ENCODE measurements at places on chromosomes 2 and 18. TPM values are rescaled to one million over a fixed set of nuclear protein-coding genes. Genes with fewer than 3 reads are reported as not detected.

DNA sequence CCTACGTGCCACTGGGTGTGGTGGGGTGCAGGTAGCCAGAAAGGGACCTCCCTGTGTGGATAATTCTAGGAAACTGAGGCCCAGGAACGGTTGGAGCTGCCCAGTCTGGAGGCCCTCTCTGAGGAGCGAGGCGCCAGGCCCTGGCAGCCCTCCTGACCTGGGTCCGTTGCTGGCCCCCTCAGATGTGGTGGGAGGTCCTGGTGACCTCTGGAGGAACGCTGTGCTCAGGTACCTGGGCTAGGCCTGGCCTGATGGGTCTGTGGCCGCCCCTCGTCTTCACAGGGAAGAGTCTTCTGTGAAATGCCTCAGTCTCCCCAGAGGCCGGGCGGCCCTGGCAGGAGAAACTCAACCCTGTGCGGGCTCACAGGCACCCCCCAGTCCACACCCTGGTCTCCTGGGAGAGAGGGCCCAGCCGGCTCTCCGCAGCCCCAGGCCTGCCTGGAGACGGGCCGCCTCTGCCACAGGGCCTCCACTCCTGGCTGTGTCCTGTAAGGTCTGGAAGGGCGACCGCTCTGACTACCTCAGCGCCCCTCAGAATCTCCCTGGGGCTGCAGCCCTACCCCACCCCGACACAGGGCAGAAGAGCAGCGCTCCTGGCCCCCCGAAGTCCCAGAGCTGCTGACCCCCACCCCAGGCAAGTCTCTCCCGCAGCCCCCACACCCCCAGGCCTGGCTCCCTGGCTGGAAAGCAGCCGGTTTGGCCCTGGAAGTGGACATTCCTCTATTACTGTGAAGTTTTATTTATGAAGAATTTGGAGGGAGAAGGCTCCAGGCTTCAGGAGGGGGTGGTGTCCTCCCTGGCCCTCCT is 3.7 kb downstream of the B3GNT7 start:
- no peak for DNase-seq

LDLRAD4 gene
- 39.7 TPM for total RNA-seq

DNA sequence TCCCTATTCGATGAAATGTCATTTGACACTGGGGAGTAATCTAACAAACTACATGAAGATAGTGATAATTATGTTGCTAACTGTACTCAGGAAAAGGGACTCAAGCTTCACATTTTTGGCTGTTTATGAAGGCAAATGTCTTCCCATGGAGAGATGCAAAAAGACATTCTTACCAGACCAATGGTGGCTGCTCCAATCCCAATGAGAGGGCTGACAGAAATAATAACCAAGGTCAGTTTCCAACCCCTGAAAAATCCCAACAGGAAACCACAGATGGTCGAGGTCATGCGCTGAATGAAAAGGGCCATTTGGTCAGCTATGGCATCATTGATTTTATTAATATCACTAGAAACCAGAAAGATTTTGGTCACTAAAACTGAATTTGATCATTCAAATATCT is 37.6 kb downstream of the ABCB11 start:
- no peak for DNase-seq

DNA sequence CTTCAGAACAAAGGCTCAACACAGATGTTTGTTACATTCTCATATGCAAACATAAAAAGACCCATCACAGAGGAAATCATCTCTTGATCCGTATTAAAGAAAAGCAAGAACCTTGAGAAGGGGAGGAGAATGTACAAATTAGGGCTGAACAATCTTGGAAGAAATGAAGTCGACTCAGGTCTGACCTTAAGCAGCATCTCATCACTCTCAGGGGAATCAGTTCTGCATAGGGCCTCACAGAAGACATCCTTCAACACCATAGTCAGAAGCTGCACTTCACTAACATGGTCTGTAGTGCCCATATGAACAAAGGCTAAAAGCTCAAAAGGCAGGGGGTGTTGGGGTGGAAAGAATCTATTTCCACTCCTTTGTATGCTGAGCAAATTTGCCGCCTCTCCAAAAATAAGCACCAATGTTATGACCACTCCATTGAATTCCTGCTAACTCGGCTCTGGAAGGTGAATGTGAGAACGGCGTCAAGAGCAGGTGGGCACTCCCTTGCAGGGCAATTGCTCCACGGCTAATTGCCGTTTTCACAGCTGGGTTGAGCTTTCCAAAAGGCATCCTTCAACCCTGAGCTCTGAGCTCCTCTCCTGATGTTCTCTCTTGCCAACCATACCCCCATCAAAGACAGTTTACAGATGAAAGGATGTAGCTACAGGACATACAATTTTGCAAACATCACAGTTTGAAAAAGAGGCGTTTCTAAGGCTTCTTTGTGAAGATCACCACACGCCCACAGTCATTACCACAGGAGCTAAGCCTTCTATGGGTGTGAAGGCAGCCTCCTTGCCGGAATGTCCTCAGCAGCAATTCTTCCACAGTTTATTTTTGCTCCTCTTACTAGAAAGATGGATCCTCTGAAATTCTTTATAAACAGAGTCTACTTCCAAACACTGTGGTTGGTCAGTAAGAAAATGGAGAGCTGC is 10.0 kb downstream of the KLF7 start:
- DNase-seq: no peak

Data from ureter (tissue), 1 donor.